Upper lobe of right lung (tissue), 1 donor: ENCODE measurements at places on chromosomes 1 and 21. TPM values are rescaled to one million over a fixed set of nuclear protein-coding genes. Genes with fewer than 3 reads are reported as not detected.

- no peaks in the 10 kb centered on the region for H3K27me3 ChIP-seq
- H3K36me3 ChIP-seq = no peaks in the 10 kb centered on the region
- H3K4me3 ChIP-seq = no peak overlapping the region
- peak; percentile 68 for DNase-seq
These were observed 151.2 kb downstream of the DMRTA2 start for GRCh38 chr1:50271968-50272578.

DNA sequence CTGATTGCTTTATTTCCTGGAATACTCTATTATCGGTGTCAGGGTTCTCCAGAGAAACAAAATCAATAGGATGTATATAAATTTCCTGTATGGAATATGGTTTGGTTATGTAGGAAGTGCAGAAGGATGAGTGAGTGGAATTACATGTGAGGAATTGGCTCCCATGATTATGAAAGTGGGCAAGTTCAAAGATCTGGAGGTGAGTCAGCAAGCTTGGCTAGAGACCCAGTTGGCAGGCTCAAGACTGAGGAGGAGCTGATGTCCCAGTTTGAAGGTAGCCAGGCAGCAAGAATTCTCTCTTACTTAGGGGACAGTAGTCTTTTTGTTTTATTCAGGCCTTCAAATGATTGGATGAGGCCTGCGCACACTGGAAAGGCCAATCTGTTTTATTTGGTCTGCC, 57.5 kb downstream of the MAP3K7CL start:
- no peaks in the 10 kb centered on the region for H3K36me3 ChIP-seq
- peaks cover 16% of the 10 kb centered on the region for H3K4me1 ChIP-seq
- no peak overlapping the region for H3K27ac ChIP-seq
- no peak for DNase-seq
- no peak overlapping the region for H3K4me3 ChIP-seq

DNA sequence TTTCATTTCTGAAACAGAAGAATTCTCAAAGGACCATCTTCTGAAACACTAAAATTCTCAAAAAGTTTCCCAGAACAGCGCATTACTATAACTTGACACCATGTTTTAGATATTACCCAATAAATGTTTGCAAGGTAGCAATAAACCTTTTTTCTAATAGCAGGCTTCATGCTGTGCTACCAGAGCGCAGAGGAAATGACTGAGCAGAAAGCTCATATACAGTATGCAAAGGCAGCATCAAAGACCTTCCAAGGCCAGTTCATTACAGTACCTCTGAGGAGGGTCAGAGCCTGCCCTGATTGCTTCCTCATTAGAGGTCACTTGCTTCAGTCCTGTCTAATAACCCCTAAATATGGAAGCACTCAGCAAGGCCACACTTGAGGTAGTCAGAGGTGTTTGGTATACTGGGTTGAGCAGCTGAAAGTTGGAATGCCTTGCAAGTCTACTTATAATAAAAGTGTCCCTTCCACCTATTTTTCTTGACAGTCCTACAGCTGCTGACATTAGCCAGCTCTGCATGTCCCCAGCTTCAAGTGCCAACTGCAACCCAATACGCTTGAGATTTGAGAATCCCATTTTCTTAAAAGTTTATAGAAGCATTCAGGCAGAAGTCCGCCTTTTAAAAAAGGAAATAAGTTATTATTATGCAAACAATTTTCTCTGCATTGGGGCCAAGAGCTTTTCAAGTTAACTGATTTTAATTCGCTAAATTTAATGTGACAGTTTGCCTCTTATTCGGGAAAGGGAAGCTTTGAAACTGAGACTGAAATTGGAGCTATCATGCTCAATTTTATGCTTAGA, 207.2 kb downstream of the ZC3H11B start:
- no peak overlapping the region for H3K27ac ChIP-seq
- no peak for DNase-seq
- no peak overlapping the region for H3K4me3 ChIP-seq
- H3K4me1 ChIP-seq = peaks cover 4% of the 10 kb centered on the region
- no peaks in the 10 kb centered on the region for H3K27me3 ChIP-seq

GRCh38 chr1:23577056-23578004, 18.0 kb upstream of the ID3 start:
- no peaks in the 10 kb centered on the region for H3K27me3 ChIP-seq
- H3K36me3 ChIP-seq = no peaks in the 10 kb centered on the region
- H3K27ac ChIP-seq = peak overlapping the region; percentile 84
- H3K4me3 ChIP-seq = peak overlapping the region; percentile 12
- peaks cover 36% of the 10 kb centered on the region for H3K4me1 ChIP-seq

GRCh38 chr1:16155537-16156410, at the start of gene EPHA2:
Gene EPHA2 (minus strand): TSS chr1:16156069. CDS start chr1:16155932, 137 bp downstream.
- H3K4me1 ChIP-seq = peaks cover 44% of the 10 kb centered on the region
- DNase-seq = peak; percentile 96
- H3K4me3 ChIP-seq = peak within 1 kb of the TSS; percentile 62
- no peaks in the 10 kb centered on the region for H3K27me3 ChIP-seq
- peak within 1 kb of the TSS; percentile 89 for H3K27ac ChIP-seq

GRCh38 chr1:12166834-12167492, at the start of gene TNFRSF1B:
Gene TNFRSF1B (plus strand): TSS chr1:12166991. CDS start chr1:12167092, 101 bp downstream.
- H3K4me1 ChIP-seq = peaks cover 41% of the 10 kb centered on the region
- no peaks in the 10 kb centered on the region for H3K27me3 ChIP-seq
- peak; percentile 88 for DNase-seq

- H3K36me3 ChIP-seq = no peaks in the 10 kb centered on the region
- DNase-seq = no peak
- no peak overlapping the region for H3K4me3 ChIP-seq
- H3K27ac ChIP-seq = no peak overlapping the region
- H3K4me1 ChIP-seq = peaks cover 21% of the 10 kb centered on the region
- no peaks in the 10 kb centered on the region for H3K27me3 ChIP-seq
These were observed 46.0 kb downstream of the ROR1 start for GRCh38 chr1:63819795-63820194.

DNA sequence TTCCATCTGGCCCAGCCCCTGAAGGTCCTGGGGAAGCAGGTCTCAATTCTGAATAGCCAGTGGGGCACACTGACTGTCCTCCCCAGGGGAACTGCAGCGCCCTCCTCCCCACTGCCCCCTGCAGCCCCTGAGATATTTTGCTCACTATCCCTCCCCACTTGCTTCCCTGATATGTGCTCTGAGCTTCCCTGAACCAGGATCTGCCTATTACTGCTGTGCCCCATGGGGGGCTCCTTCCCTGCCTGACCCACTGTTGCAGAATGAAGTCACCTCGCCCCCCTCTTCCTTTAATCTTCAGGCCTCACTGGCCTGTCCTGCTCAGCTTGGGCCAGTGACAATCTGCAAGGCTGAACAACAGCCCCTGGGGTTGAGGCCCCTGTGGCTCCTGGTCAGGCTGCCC, 89.8 kb downstream of the PTPRU start:
- H3K27me3 ChIP-seq = no peaks in the 10 kb centered on the region
- no peaks in the 10 kb centered on the region for H3K4me1 ChIP-seq
- H3K27ac ChIP-seq = no peak overlapping the region
- DNase-seq = no peak

- no peaks in the 10 kb centered on the region for H3K27me3 ChIP-seq
- H3K36me3 ChIP-seq = no peaks in the 10 kb centered on the region
- H3K4me1 ChIP-seq = no peaks in the 10 kb centered on the region
- DNase-seq = no peak
These were observed 998.6 kb downstream of the TTLL7 start for GRCh38 chr1:83000286-83000685.

DNA sequence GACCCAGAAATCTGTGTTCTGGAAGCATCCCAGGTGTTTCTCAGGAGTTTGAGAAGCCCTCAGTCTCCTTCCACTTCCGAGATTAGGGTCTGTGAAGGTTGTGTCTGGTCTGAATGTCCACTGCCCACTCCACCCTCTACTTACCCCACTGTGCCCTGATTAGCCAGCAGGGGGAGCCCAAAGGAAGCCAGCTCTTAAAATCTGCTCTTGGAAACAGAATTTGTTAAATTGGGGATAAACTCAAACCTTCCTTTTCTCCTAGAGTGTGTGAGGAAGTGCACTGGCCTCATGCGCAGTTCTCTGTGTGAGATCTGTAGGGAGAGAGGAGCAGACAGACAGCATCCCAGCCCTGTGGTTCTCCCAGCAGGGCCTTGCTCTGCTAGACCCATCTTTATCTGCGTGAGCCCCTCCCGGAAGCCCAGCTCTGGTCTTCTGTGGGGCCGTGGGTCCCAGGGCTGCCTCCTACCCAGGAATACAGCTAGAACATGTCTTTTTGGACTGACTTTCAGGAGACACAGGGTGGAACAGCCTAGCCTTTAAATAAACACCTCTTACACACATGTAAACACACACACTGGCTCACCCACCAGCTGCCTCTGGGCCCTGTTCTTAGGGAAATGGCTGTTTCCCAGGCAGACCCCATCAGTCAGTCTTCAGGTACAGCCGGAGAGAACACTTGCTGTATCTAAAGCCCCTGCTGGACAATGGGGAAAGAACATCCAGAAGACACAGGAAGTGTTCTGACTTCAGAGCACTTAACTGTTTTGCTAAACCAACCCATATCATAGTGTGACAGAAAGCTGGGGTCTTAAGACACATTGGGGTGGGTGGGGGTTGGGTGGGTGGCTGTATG, 52.2 kb downstream of the SMYD2 start:
- no peak overlapping the region for H3K27ac ChIP-seq
- H3K36me3 ChIP-seq = peaks cover 10% of the 10 kb centered on the region
- no peaks in the 10 kb centered on the region for H3K4me1 ChIP-seq
- no peaks in the 10 kb centered on the region for H3K27me3 ChIP-seq
- DNase-seq = no peak

GRCh38 chr21:35711661-35712060, 348.7 kb downstream of the SETD4 start:
- no peaks in the 10 kb centered on the region for H3K36me3 ChIP-seq
- no peak for DNase-seq
- no peaks in the 10 kb centered on the region for H3K4me1 ChIP-seq
- no peak overlapping the region for H3K27ac ChIP-seq

GRCh38 chr1:6544831-6545230, 9.5 kb downstream of the NOL9 start:
- no peak for DNase-seq
- peaks cover 7% of the 10 kb centered on the region for H3K4me1 ChIP-seq
- no peak overlapping the region for H3K4me3 ChIP-seq
- H3K27ac ChIP-seq = no peak overlapping the region
- peaks cover 86% of the 10 kb centered on the region for H3K36me3 ChIP-seq
- no peaks in the 10 kb centered on the region for H3K27me3 ChIP-seq

GRCh38 chr1:201282931-201283829, at the start of gene PKP1:
Gene PKP1 (plus strand): TSS chr1:201283506. CDS start chr1:201283703, 197 bp downstream.
- peaks cover 27% of the 10 kb centered on the region for H3K27me3 ChIP-seq
- no peaks in the 10 kb centered on the region for H3K4me1 ChIP-seq
- no peaks in the 10 kb centered on the region for H3K36me3 ChIP-seq
- H3K27ac ChIP-seq = no peak within 1 kb of the TSS
- peak within 1 kb of the TSS; percentile 12 for H3K4me3 ChIP-seq

DNA sequence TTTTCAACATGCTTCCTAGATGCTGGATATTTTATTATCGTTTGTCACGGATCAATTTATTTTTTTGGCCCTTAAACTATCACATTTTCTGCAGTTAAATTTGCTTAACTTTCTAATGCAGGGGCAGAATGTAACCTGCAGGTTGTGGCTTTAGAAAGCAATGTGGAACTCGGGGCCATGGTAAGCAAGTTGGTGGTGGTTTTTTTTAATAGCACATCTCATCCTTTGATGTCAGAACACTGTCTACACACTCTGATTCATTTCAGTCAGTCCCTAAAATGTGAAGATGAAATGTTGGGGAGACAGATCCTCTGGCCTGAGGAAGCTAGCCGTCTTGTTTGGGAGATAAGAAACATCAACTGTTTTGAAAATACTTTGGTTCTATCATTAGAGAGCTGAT, 89.5 kb downstream of the GALNT2 start:
- peaks cover 23% of the 10 kb centered on the region for H3K4me1 ChIP-seq
- H3K27ac ChIP-seq = no peak overlapping the region
- H3K27me3 ChIP-seq = no peaks in the 10 kb centered on the region
- H3K36me3 ChIP-seq = no peaks in the 10 kb centered on the region

- no peak for DNase-seq
- no peak overlapping the region for H3K4me3 ChIP-seq
- no peaks in the 10 kb centered on the region for H3K27me3 ChIP-seq
- no peaks in the 10 kb centered on the region for H3K36me3 ChIP-seq
- H3K4me1 ChIP-seq = no peaks in the 10 kb centered on the region
These were observed 14.1 kb downstream of the CAPN8 start for GRCh38 chr1:223651291-223651991.

GRCh38 chr1:236149696-236150228, 7.4 kb downstream of the GPR137B start:
- no peaks in the 10 kb centered on the region for H3K36me3 ChIP-seq
- no peak overlapping the region for H3K27ac ChIP-seq
- no peaks in the 10 kb centered on the region for H3K4me1 ChIP-seq
- no peak overlapping the region for H3K4me3 ChIP-seq

DNA sequence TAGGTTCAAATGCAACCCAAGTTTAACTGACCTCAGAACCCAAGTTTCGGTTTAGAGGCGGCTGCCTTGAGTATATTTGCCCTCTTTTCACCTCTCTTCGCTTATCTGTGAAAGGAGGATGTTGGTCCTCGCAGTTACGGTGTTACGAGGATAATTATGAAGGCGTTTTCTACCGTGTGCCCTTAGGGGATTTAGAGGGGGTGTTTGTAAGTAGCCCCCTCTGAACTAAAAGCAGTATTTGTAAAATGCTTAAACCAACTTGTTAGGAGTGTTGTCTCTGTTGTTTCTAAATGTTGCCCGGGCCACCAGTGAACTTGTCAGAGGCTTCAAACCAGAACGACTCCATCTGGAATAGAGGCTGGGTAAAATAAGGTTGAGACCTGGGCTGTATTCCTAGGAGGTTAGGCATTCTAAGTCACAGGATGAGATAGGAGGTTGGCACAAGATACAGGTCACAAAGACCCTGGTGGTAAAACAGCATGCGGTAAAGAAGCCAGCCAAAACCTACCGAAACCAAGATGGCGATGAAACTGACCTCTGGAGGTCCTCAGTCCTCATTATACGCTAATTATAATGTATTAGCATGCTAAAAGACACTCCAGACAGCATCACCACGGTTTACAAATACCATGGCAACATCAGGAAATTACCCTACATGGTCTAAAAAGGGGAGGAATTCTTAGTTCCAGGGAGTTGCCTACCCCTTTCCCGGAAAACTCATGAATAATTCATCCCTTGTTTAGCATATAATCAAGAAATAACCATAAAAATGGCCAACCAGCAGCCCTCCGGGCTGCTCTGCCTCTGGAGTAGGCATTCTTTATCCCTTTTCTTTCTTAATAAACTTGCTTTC, 1.0 kb upstream of the PSRC1 start:
- peaks cover 20% of the 10 kb centered on the region for H3K4me1 ChIP-seq
- H3K4me3 ChIP-seq = peak overlapping the region; percentile 75
- H3K27ac ChIP-seq = peak overlapping the region; percentile 86

- H3K36me3 ChIP-seq = peaks cover 61% of the 10 kb centered on the region
- no peak for DNase-seq
- H3K4me3 ChIP-seq = no peak overlapping the region
- no peak overlapping the region for H3K27ac ChIP-seq
These were observed 181.3 kb downstream of the RUNX1 start for GRCh38 chr21:34867785-34868184.

- H3K36me3 ChIP-seq = no peaks in the 10 kb centered on the region
- H3K27me3 ChIP-seq = no peaks in the 10 kb centered on the region
- no peak overlapping the region for H3K27ac ChIP-seq
- no peak for DNase-seq
- no peaks in the 10 kb centered on the region for H3K4me1 ChIP-seq
These were observed 102.0 kb downstream of the FMN2 start for GRCh38 chr1:240193679-240194078.

EEIG2 gene
- 12.7 TPM for total RNA-seq

SERPINC1 gene
- total RNA-seq = not detected

CAPN8 gene
- total RNA-seq = 83.5 TPM

FCRLA gene
- total RNA-seq = 0.32 TPM

RIMKLA gene
- total RNA-seq = 10.4 TPM

CHRNB2 gene
- not detected for total RNA-seq

KRTAP13-2 gene
- total RNA-seq = not detected

USP16 gene
- 32.7 TPM for total RNA-seq

TCEANC2 gene
- total RNA-seq = 4.7 TPM
